ENCODE measurements at places on chromosomes 6 and 20.
A peak's percentile ranks its signal among the peaks of the same experiment; 100 is the strongest.

- no peak for DNase-seq
Observed at GRCh38 chr6:128024969-128025368, 124.1 kb upstream of the THEMIS start.

- peak; percentile 50 for DNase-seq
Observed at GRCh38 chr20:56400001-56400640, 7.7 kb downstream of the CSTF1 start.

DNA sequence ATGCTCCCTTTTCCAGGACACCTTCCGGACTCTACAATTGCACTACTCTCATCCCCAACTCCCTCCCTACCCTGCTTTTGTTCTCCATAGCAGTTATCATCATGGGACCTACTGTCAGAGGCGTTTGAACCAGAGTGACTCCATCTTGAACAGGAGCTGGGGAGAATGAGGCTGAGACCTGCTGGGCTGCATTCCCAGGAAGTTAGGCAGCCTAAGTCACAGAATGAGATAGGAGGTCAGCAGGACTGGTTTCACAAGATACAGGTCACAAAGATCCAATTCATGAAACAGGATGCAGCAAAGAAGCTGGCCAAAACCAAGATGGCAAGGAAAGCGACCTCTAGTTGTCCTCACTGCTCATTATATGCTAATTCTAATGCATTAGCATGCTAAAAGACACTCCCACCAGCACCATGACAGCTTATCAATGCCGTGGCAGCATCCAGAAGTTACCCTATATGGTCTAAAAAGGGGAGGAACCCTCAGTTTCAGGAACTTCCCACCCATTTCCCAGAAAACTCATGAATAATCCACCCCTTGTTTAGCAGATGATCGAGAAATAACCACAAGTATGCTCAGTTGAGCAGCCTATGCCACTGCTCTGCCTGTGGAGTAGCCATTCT lies 15.6 kb downstream of the SLC13A3 start:
- DNase-seq = peak; percentile 94

DNA sequence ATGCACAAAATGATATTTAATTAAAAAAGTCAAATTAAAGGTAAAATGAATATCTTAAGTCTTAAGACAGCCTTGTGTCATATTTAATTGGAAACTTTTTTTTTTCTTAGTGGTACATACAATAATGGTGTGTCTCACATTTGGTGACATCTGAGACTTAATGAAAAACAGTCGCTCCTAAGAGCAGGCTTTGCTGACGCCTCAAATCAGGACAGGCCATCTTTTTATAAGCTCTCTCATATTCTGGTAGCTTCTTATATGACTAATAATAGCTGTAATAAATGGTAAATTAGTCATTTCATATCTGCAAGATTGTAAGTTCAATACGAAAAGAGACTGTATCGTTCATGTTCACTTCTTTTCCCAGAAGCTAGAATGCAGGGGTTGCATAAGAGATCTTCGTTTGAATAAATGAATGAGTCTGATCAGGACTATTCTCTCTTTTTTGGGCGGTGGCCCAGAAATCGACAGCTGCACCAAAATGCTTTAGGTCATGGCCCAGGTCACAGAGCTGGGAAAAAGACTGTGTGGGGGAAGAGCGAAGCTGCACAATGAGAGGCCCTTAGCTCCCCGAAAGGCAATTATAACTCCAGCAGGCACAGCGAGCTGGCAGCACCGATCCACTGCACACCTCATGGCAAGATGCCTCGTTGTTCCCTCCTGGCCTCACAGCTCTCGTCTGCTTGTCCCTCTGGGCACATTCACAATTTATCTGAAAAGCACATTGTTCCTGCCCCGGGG lies 69.4 kb downstream of the NRN1 start:
- DNase-seq = no peak

DNA sequence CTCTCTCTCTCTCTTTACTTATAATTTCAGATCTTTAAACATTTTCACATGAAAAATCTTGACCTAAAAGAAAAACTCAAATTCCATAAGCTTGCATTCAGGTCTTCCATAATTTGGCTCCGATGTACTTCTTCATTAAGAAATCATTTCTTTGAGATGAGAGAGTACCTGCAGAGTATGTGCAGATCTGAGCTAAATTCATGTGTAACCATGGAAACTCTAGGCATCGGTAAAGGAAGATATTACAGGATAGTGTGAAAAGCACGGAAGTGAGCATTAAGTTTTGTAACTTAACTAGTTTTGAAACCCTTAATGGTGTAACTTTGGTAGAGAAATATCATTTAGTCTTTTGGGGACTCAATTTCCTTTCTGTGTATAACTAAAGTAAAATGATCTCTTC lies 295.9 kb upstream of the SOX4 start:
- DNase-seq = no peak

- no peak for DNase-seq
Observed at GRCh38 chr20:61253640-61254511, 1.8 kb downstream of the CDH4 start.

GRCh38 chr20:37261714-37262113 lies at the start of gene GHRH:
GHRH (minus strand) TSS chr20:37261814; CDS start chr20:37256889, 4,925 bp downstream.
- no peak for DNase-seq

GRCh38 chr6:16659466-16660156 lies 101.6 kb downstream of the ATXN1 start:
- peak; percentile 5 for DNase-seq

GRCh38 chr20:32557319-32557718 lies 27.8 kb downstream of the NOL4L start:
- DNase-seq = no peak

- DNase-seq = peak; percentile 15
Observed at GRCh38 chr6:90574610-90575009, 12.3 kb downstream of the MAP3K7 start.

- DNase-seq = peak; percentile 42
Observed at GRCh38 chr20:23201658-23202057, 115.5 kb upstream of the CD93 start.

DNA sequence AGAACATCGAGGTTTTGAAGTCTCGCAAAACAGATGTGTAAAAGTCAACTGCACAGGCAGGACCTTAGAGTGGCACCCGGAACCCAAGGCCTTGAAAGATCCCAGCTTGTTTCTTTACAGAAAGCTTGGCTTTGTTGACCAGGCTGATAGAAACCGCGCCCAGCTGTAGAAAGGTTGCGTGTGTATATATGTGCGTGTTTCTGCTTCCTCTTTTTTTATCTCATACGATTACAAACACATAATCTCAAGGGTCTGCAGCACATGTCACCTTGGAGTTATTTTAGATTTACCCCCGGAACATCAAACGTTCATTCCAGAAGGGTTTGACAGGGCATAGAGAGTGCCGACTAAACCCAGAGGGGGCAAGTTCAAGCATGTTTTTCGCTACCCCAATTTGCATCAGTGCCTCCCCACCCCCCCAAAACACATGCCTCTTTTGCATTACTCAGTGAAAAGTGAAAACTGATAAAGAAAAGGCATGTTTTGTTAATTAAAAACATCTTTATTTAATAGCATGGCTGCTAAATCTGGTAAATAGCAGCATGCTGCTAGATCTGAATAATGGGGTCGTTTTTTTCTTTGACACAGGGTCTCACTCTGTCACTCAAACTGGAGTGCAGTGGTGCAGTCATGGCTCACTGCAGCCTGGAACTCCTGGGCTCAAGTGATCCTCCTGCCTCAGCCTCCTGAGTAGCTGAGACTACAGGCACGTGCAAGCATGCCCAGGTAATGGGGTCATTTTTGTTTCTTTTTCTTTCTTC lies 33.2 kb upstream of the NCOA3 start:
- DNase-seq = peak; percentile 90

DNA sequence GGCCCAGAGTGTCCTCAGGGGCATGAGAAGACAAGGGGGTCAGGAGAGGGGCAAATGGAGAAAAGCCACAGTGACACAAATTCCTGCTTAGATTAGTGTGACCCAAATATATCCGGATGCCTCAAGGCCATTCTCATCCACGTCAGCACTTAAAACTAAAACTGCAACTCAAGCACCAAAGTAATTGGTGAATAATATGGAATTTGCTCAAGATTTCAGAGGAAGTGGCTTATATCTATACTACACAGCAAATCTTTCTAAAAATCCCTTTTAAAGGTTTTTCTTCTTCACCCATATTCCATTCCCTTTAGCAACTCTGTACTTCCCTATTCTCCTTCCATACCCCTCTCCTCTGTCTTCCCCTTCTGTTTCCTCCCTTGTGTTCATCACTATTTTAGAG lies 15.2 kb downstream of the DEF6 start:
- peak; percentile 17 for DNase-seq

GRCh38 chr6:32439602-32440214 lies at the start of gene HLA-DRA:
HLA-DRA (plus strand) TSS chr6:32439887; CDS start chr6:32439951, 64 bp downstream.
- peak; percentile 69 for DNase-seq

GRCh38 chr6:158867381-158868121 lies 48.4 kb upstream of the EZR start:
- no peak for DNase-seq

GRCh38 chr6:109182578-109182977 lies 87.3 kb downstream of the CEP57L1 start:
- no peak for DNase-seq

- DNase-seq = peak; percentile 52
Observed at GRCh38 chr20:51497542-51498467, 44.7 kb downstream of the NFATC2 start.

DNA sequence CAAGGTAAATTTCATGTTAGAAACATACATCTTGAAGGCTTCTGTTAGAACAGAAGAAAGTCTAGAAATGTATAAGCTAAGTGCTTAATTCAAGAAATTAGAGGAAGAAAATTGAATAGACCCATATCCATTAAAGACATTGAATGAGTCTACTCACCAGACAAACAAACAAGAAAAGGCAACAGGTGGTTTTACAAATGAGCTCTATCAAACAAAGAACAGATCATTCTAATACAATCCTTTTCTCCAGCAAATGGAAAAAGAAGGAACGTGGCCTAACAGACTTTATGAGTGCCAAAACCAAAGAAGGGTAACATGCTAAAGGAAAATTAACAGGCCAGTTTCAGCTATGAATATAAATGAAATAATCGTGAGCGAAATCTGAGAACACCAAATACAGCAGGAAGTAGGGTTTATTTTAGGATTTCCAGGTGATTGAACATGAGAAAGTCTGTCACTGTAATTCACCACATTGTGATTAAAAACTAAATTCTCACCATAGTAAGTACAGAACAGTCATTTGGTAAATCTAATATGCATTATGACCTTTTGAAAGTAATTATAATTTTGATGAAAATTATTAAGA lies 22.6 kb downstream of the MTHFD1L start:
- no peak for DNase-seq

- DNase-seq = no peak
Observed at GRCh38 chr6:5155906-5156305, 70.8 kb downstream of the PPP1R3G start.

Measured in MV-4-11 (cell line).